ENCODE measurements at places on chromosomes 12 and 14.

GRCh38 chr12:14828892-14829291 is 14.4 kb downstream of the ART4 start:
- peak; percentile 28 for DNase-seq

DNA sequence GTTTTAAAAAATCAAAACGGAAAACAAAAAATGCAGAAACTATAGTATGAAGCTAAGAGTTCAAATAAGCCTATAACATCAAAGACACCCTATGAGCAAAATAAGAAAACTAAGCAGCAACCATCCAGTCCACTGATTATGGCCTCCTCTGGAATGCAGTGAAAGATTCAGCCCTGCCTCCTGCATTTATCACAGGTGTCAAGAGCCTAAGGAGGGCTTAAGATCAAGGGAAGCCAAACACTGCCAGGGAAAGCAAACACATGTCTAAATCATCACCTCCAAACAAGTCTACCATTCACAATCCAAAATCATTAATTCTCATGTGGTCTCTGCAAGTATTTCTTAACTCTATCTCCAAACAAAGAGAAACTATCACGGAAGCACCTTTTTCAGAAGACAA is 28.4 kb downstream of the SARNP start:
- no peak for DNase-seq

DNA sequence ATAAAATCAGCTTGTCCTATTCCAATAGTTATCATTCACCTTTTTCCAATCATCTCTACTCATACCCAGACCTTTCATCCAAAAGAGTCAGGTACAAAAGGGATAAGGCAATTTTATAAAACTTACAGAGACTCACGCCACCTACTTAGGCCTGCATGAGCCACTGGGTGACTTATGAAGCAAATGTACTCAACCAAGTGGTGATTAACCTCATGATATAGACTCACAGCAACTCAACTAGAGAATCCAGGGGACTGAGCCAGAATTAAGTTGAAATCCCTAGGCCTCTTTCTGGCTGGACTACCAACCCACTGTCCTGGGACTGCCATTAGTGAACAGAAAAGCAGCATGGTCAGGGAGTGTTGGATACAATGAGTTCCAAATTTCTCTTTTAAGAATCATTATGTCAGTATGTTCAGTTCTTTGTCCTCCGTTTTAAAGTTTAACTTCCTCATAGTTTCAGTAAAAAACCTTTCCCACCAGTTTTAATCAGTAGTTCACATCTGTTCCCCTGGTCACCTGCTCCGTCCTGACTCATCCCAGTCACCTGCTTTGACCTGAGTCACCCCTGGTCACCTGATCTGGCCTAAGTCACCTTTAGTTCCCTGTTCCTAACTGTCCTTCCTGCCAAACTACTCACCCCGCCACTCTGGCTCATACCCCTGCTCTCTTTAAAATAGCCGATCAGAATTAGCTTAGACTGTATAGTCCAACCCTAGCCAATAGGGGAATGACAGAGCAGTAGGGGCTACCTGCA is 36.8 kb downstream of the SPTSSA start:
- DNase-seq: no peak

GRCh38 chr12:24945039-24945438 is 3.9 kb downstream of the BCAT1 start:
- DNase-seq: no peak

DNA sequence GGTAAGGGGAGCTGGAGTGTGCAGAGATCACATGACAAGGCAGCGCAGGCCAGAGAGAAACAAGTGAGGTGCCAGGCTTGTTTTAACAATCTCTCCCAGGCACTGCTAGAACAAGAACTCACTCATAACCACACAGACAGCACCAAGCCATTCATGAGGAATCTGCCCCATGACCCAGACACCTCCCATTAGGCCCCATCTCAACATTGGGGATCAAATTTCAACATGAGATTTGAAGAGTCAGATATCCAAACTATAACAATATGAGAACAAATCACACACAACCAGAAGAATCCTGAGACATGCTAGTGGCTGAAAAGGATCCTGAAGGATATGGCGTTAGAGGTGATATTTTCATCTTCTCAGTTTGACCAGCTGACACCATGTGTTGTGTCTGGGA is 21.9 kb downstream of the OR6J1 start:
- DNase-seq: no peak

GRCh38 chr12:114269153-114269552 is 136.8 kb downstream of the TBX5 start:
- no peak for DNase-seq

DNA sequence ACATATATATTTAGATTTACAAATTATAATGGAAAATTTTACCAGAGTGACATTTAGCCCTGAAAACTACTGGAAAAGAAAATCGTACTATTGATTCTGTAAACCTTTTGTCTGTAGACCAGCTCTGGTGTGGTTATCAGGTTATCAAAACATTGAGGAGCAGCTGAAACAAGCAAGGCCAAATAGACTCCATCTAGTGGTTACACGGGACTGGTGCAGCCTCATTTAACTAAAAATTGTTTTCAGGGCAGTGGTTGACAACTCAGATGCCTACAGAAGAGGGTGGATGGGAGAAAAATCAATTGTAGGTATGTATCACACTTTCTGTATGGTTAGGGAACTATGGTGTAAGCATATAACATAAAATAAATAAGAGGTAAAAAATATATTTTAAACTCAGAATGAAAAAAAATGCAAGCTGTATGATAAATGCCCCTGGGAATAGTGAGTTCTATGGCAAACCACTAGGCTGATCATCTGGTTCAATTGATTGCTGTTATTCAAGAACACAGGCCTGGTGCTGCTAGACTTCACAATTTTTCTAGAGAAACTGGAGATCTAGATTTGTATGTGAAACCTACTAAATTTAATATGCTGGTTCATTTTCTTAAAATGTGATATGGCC is 51.2 kb downstream of the ACSS3 start:
- DNase-seq: peak; percentile 30

DNA sequence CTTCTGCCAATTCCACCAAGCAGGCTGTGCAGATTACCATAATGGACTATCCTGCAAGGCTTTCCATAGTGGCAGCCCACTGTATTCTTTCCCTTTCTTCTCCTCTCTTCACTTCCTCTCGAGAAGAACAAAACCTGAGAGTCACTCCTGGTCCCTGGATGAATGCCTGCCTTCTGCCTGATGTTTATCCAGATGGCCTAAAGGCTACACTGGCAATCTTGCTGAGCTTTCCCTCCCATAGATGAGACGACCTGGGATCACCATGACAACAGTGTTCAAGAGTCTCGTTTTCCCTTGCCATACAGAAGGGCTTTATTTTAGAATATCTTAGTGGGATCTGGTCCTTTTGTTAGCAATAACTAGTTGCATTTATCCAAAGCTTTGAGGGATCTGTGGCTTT is 142.3 kb downstream of the RTN1 start:
- DNase-seq: no peak

GRCh38 chr12:20305470-20305869 is 62.9 kb upstream of the PDE3A start:
- DNase-seq: no peak

DNA sequence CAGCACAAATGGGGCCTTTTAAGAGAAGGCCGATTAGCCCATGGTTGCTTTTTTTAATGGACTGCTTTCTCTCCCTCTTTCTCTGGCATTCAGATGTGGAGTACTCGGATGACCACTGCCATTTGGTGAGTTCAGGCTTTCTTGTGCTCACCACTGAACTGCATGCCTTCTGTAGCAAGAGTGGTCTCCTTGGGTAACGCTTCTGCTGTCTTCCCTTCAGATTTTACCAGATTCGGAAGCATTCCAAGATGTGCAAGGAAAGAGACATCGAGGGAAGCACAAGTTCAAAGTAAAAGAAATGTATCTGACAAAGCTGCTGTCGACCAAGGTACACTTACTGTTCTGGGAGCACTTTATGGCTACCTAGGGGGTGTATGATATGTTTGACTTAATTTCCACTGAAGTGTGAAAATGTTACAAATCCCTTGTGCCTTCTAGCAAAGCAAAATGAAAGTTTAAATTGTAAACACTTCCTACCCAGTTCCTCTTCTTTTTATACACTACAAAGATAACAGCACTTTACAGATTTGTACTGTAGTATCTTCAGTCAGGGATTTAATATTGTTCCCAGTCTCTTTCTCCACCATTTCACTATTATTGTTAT is 148.8 kb downstream of the PLXNC1 start:
- DNase-seq: no peak

DNA sequence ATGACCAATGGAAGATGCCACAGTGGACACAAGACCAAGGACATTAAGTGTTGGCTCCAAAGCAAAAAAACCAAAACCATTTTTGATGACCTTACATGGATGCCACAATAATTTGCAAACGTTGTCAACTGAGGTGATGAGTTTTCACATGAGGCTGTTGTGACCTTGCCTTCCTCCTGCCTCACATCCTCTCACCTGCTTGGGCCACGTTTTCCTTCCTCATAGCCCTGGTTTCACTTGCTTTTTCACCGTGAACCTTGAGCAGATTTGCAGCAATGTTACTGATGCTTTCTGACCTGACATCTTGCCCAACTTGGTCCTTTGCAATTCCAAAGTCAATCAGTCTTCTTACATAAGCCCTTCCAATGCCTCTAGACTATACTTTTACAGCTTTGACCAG is 3.7 kb downstream of the KRT6B start:
- DNase-seq: no peak

DNA sequence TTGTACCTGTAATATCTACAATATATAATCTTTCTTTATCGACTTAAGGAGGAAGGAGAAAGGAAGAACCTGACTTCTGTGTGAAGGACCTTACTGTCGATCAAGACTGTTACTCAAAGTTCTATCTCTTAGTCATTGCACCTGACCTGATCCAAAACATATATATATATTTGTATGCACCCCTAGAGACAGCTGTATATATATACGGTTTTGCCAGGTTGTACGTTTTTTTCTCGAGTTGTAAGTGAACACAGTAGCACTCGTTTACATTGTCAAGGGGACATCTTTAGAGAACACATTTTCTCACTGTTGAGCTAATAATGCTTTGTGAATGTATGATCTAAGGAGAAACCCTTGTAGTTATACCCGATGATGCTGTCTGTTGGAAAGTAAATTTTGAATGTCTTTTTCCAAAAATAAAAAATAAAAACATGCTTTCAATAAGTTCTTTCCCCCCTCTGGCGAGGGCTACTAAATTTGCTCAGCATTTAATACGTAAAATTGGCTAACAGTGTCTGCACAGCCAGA is 536 bp upstream of the SLC35E3 start:
- DNase-seq: no peak

DNA sequence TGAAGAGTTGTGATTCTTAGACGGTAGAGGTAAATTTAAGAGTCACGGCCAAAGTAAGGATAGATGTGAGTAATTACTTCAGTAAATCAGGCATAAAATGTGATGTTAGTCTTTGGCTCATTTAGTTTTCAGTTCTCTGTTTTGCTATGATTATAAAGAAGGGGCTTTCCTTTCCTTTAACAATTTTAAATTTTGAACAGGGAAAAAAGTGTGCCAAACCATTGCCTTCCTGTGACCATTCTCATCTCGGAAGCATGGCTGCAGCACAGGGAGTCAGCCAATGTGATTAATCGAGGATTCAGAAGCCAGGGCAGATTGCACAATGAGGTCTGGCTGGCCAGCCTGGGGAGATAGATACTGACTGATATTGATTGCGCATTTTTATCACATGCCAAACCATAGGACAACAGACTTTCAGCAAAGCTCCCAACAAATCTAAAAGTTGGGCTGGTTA is 480.2 kb upstream of the PRICKLE1 start:
- DNase-seq: no peak

- DNase-seq: no peak
These were observed 241.0 kb upstream of the TBX3 start for GRCh38 chr12:114924946-114925475.

DNA sequence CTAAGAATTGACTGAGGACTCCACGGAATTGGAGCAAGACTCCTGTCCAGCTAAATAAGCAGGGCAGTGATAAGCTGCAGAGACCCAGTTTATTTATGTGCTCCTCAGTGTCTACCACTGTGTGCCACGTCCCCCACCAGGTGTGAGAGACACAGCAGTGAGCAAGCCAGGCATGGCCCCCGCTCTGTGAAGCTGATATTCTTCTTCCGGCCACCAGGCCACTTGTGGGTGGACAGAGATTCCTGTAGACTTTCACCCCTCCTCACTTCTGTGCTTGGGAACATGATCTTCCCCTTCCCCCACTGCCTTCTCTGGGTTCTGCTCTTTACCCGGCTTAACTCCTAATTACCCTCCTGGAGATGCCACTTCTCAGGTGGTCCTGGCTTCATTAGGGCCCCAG is 21.3 kb downstream of the BRAP start:
- DNase-seq: no peak

DNA sequence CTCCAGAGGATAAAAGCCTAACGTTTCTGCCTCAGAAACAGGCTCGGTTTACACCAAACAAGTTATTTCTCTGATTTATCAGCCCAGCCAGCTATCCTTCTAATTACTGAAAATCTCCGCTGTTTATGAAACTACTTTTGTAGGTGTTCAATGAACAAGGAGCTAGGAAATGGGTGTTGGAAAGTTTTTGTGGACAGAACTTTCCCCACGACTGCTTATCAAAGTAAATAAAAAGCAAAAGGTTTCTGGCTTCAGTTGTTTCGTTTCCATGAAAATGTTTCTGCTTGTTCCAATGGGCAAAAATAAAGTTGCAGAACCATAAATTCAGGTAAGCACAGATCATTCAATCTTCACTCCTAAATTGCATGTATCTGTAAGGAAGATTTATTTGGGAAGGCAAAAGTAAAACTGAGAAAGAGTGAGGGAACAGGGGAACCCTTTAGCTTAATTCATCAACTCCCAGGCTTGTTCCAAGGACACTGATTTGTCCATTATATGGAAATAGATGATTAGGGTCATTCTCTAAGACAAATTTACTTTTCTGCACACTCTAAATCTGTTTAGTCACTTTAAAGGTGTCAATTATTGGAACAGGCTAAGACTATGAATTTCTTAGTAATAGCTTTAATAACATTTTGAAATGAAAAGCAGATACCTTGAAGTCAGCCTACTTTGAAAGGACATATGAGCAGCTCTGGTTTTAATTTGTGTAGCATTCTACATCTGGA is 175.9 kb upstream of the CDKN3 start:
- no peak for DNase-seq

- DNase-seq: no peak
These were observed 73.9 kb upstream of the BBS10 start for GRCh38 chr12:76422154-76422542.

DNA sequence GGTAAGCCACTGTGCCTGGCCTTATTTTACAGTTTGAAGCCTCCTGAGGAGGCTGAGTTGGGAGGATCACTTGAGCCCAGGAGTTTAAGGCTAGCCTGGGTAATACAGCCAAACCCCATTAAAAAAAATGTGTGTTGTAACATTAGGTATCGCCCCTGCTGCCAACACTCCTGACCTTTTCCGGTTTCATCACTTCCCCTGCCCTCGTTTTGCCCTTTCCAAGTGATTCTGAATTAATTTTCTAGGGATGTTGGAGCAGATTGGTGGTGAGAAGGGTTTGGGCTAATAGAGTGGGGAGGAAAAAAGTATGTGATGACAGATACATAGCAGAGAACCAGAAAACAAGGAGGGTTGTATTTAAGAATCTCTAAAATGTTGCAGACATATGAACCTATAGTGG is 25.6 kb upstream of the C12orf71 start:
- DNase-seq: no peak

DNA sequence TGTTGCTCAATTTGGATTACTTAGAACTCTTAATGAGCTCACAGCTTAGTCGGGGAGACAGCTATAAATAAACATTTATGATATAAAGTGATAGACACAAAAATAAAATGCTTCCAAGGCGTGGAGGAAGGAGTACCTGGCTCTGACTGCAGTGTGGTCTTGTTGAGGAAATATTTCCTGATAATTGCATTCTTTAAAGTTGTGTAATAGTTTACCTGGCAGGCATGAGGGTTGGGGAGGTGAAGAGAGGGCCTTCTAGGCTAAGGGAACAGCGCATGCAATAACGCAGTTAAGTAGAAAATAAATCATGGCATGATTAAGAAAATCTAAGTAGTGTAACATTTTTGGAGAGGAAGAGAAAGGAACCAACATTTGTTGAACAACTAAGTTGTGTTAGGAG is 260.5 kb upstream of the ATP2B1 start:
- DNase-seq: no peak

Data from Jurkat, Clone E6-1 (cell line).